Activated CD4-positive, CD25-positive, alpha-beta regulatory T cell (primary cell): ENCODE measurements at places on chromosomes 11 and 22.
A peak's percentile ranks its signal among the peaks of the same experiment; 100 is the strongest.

GRCh38 chr11:114162719-114163123 is 103.2 kb downstream of the ZBTB16 start:
- no peak for DNase-seq

DNA sequence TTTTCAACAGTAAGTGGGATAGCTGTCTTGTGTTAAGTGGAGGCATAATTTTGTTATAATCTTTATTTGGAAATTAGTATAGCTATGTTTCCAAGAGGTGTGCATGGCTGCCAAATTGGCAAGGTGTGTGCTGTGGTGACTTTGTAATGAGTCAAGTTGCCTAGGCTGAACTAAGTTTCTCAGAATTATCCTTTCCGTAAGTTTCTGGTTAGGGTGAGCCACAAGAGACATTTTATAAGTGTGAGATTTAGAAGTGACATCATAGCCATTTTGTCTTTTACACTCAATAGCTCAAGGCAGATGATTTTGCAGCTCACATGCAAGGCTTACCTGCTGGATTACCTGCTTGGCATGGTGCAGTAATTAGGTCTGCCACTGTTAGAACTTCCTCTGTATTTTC is 90.3 kb downstream of the C11orf87 start:
- no peak for DNase-seq

GRCh38 chr11:125787827-125788226 is at the start of gene PATE3:
PATE3 (plus strand) TSS chr11:125788127; CDS start chr11:125788152, 25 bp downstream.
- no peak for DNase-seq

DNA sequence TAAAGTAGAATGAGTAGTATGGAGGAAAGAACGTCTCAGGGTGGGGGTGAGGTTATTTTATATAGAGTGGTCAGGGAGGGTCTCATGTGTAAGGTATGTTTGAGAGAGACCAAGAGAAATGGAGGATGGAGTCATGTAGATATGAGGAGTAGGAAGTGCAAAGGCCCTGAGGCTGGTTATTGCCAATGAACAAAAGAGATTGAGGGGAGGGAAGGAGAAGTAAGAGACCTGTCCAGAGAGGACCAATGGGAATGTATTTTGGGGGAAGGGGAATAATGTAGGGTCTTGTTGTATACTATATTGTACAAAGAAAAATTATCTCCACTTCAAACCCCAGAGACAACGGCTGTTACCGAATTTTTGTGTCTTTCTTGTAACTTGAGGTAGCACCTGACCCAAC is 9.8 kb downstream of the CTNND1 start:
- no peak for DNase-seq

DNA sequence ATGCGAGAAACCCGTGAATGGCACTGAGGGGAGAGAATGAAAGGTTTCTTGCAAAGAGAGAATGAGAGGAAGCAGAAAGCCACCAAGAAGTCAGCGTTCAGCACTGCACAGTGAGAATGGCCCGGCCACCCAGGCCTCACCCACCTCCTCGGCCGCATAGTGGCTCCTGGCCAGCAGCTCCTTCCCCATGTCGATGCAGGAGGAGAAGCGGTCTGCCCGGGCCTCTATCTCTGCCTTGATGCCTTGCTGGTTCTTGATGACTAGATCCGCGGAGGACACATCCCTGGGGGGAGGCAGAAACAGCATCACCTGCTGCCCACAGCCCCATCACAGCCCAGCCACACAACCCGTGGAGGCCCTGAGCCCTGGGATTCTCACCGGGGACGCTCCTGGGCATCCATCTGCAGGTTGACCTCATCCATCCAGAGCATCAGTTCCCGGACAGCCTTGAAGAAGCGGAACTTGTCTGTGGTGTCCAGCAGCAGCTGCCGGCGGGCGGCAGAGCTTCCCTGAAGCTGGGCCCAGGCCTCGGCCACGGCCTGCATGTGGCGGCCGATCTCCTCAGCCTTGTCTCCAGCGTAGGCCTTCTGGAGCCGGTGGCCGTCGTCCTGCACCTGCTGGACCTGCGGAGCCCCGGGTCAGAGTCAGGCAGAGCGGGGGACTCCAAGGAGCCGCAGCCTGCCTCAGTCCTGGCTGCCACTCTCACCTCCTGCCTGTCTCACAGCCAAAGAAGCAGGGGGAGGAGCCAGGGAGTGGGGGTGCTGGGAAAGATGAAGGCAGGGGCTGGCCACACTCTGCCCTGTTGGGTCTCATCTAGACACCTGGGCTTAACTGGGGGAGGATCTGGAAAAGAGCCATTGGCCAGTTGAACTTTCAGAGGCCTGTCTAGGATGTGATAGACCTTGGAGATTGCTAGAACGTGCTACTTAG is 12.2 kb upstream of the RBM4B start:
- DNase-seq = no peak

GRCh38 chr22:43520632-43521039 is 108.8 kb downstream of the MPPED1 start:
- DNase-seq = no peak

DNA sequence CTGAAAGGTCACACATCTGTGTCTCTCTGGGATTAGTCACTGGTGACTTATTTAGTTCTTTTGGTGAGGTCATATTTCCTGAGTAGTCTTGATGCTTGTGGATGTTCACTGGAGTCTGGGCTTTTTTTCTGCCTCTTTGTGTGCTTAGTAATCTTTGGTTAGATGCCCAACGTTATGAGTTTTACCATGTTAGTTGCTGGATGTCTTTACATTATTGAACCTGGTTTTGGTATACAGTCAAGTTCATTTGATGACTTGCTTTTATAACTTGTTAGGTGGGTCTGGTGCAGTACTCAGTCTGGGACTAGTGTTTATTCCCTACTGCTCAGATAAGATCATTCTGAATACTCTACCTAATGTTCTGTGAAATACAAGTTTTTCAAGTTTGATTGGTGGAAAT is 26.2 kb upstream of the SLC37A2 start:
- no peak for DNase-seq

DNA sequence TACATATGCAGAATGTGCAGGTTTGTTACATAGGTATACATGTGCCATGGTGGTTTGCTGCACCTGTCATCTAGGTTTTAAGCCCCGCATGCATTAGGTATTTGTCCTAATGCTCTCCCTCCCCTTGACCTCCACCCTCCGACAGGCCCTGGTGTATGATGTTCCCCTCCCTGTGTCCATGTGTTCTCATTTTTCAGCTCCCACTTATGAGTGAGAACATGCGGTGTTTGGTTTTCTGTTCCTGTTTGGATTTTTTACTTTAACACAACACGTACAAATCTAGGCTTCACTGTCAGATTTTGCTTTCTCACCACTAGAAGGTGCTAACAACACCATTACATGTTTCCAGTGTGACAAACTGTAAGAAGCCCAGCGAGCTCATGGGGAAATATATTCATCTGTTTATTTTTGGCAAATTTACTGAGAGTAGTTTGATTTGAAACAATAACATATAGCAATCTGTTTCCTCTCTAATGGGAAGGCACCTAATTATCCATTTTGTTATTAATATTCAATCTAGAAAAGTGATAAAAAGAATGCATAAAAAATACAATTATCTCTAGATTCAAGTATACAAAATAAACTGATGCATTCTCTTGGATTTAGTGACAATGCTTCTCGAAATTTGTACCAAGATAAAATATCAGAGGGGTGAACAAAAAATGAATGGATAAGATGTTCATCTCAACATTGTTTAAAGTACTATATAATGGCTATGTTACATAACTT is 23.2 kb upstream of the BIRC3 start:
- no peak for DNase-seq

- no peak for DNase-seq
Measured at GRCh38 chr22:39381009-39381755, 18.4 kb upstream of the TAB1 start.

- DNase-seq = peak; percentile 33
Measured at GRCh38 chr11:63553759-63554158, 9.4 kb downstream of the PLAAT2 start.

GRCh38 chr11:99934008-99934407 is 753.1 kb upstream of the ARHGAP42 start:
- DNase-seq = no peak

- no peak for DNase-seq
Measured at GRCh38 chr11:122486793-122487495, 168.6 kb upstream of the UBASH3B start.

DNA sequence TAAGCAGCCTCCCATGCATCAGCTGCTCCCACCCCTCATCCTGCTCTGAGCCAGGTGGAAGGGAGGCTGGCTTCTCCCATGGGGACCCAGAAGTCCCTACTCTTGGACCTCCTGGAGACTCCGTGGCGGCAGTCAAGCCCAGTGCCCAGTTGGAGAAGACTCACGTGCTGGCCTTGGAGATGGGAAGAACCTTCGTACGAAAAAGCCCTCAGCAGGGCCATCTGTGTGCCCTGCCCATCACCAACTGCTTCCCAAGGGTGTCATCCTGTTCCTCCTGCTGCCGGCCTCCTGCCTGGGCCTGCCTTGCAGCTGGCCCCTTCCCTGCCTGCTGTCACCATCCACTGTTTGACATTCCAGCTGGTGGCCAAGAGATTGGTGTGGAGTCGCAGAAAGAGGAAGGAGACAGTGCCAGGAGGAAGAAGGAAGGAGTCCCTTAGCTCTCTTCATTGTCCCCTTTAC is 28.0 kb downstream of the ARHGAP1 start:
- DNase-seq = no peak

DNA sequence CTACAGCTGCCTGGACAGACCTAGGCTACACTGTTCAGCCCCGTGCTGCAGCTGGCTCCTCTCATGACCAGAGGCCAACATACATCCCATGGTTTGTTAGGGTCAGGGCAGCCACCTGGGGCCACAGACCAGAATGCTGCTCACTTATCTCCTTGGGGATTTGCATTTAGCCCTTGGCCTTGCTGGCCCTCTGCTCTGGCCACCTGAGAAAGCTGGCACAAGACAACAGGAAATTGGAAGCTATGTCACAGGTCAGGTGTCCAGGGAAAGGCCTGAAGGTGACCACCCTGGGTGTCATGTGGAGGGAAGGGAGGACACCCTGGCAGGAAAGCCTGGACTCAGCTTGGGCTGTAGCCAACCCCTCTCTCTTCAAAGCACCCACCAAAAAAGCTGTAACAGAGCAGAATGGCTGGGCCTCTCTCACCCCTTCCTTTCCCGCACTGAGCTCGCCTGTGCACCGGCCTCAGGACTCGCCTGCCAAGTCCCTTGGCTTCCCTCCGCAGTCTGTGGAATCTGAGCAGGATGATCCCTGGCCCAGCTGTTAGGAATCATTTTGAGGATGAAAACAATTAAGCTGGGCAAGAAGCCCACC is 86.3 kb downstream of the SNX19 start:
- no peak for DNase-seq

DNA sequence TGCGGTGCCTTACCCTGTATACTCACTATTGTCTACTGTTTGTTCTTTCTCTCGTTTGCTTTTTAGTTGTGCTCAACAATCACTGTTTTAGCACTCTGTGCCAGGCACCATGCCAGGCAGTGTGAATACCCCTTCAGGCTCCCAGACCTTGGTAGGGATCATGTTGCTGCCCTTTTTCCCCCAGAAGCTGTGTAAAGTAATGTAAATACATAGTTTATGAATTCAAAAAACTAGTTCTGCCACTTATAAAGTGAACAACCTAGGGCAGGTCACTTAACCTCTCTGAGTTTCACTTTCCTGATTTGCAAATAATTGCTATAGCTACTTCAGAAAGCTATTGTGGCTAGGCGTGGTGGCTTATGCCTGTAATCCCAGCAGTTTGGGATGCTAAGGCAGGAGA is 81.0 kb upstream of the CTSC start:
- DNase-seq = no peak

GRCh38 chr11:36530840-36531239 is 20.8 kb upstream of the TRAF6 start:
- DNase-seq = no peak

DNA sequence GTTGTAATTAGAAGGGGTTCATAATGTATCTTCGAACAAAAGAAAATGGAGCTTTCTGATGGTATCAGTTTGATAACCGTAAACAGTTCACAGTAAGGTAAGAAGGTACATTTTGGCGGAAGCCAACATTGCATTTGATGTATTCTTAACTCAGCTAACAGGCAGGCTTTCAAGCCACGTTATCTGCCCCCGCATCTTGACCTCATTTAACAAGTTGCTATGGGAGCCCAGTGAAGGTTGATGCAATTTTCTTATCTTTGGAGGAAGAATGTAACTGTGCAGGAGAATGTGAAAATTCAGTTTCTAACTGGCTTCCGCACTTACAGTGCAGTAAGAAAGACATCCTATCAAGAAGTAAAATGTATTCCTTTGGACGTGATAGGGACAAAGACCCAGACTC is 110.6 kb downstream of the ETS1 start:
- DNase-seq = peak; percentile 48

DNA sequence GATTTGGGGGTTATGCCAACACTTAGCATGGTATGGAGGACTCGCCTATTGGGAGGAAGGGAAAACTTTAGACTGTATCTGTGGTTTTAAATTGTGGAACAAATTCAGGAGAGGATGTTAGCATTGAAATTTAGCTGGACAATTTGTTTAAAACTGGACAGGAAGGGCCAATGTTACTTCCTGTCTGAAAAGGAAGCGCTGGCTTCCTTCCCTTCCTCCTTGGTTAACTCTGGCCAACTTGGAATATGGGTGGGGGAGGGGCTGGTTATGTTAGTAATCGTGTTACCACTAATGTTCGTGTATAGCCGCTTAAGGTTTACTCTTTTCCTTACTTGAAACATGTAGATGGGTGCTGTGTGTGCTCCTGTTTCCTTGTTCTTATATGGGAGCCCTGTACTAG is 13.9 kb downstream of the CTNND1 start:
- no peak for DNase-seq

- DNase-seq = no peak
Measured at GRCh38 chr11:123065621-123066020, 3.7 kb upstream of the HSPA8 start.

GRCh38 chr22:47213571-47214230 is 451.3 kb downstream of the TBC1D22A start:
- DNase-seq = peak; percentile 10

GRCh38 chr22:45230026-45230721 is 10.5 kb downstream of the KIAA0930 start:
- no peak for DNase-seq

DNA sequence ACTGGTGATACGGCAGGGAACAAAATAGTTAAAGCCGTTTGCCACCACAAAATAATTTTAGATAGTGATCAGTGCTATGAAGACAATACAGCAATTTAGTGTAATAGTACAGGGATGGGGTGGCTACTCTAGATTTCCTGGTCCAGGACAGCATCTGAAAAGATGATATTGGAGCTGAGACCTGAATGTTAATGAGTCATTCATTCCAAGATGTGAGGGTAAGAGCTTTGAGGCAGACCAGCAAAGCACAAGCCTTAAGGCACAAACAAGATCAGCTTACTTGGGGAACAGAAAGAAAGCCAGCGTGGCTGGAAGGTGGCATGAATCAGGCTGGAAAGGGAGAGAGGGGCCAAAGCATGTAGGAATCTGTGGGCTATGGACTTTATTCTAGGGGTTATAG is 132.3 kb downstream of the TRIM44 start:
- no peak for DNase-seq

DNA sequence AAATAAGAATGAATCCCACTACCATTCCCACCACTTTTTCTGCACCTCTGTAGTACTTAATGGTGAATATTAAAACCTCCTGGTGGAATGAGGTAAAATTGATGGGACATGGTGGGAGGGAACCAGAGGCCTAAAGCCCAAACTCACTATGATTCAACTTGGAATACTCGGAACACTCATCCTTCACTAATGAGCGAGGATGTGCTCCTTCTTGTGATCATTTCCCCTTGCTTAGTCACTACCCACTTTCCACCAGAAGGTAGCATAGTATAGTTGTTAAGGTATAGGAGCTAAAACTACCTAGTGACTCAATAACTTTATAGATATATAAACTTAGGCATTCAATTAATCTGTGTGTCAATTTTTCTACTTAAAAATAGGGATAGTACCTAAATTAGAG is 728.9 kb downstream of the OPCML start:
- DNase-seq = no peak
